ENCODE measurements at places on chromosomes 2 and 18. TPM values are rescaled to one million over a fixed set of nuclear protein-coding genes. Genes with fewer than 3 reads are reported as not detected.

The ELOA2 gene
- total RNA-seq, result not detected

The GKN2 gene
- not detected for total RNA-seq

The CHRNA1 gene
- total RNA-seq, result not detected

DNA sequence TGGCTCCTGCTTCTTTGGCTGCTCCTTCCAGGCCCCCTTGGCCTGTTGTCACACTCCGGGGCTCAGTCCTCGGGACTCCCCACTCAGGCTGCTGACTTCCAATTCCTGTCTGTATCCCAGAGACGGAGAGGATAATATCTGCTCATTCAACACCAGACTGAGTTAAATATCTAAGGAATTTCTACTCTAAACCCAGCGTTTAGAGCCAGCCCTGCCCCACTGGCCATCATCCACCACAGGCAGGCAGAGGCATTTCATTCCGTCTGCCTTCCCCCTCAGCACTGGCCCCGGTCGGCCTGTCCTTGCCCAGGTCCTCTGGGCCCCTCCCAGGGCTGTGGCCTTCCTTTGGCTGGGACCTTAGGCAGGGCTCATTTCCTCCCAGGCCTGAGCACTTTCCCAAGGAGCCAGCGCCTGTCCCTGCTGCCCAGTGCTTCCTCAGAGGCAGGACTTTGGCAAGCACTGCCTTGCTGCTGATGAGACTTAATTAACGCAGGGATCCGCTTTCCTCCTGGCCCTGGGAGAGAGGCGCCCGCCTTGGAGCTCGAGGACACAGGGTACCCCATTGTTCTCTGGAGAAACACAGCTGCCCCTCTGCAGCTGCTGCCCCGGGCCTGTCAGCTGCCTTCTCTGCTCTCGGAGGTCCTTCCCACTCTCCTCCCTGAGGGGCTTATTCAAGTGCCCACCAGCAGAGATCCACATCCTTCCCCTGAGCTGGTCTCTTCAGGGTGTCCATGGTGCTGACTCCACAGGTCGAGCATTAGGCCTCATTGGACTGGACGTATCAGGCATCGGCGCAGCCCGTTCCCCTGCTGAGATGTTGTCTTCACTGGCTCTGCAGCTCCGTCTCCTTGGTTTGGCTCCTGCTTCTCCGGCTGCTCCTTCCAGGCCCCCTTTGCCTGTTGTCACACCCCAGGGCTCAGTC, 42.8 kb downstream of the ATOH8 start:
- DNase-seq, result peak; percentile 44

GRCh38 chr2:240556553-240557100, 1.2 kb downstream of the ANKMY1 start:
- no peak for DNase-seq

The REL gene
- total RNA-seq, result 49.0 TPM

- DNase-seq, result no peak
Measured at GRCh38 chr2:147630585-147630984, 214.2 kb upstream of the ACVR2A start.

GRCh38 chr2:71934320-71934593, 213.4 kb downstream of the CYP26B1 start:
- no peak for DNase-seq

DNA sequence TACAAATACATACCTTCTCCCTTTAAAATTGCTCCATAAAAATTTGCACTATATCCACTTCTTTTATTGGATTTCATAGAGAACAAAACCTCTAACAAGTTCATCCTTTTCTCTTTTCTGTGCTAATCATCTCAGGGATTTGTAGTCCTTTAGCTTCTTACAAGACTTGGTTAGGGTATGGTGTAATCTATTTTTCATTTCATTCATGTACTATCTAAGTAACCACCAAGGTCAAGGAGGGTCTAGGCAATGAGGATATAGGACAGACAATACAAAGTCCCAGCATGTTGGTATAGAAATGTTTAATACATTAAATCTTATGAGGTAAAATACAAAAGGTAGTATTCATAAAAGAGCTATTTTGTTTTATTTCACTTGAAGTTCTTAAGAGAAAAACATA, 17.5 kb downstream of the C2orf69 start:
- no peak for DNase-seq

The LCT gene
- total RNA-seq, result not detected

DNA sequence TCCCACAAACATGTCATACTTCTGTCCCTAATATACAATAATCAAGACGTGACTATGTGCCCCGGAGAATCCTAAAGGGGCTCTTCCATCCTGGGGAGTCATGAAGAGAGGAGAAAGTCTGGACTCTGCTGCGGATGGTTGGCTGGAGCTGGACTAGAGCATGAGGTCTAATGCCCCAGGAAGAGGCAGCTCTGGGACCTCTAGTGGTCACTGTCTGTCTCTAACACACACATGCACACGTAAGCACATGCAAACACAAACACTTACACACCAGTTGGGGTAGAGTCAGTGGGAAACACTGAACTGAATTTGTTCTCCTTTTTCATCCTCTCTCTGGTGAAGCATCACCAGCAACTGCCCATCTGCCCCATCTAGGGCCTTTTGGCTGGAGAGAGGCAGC, 271.6 kb downstream of the TDRD15 start:
- no peak for DNase-seq

The RAD51AP2 gene
- 0.16 TPM for total RNA-seq

GRCh38 chr2:65503746-65504145, 71.3 kb upstream of the SPRED2 start:
- no peak for DNase-seq

The PROKR1 gene
- 0.80 TPM for total RNA-seq

The LPIN2 gene
- total RNA-seq, result 29.2 TPM

GRCh38 chr2:217681791-217682190, 321.0 kb downstream of the TNS1 start:
- no peak for DNase-seq

GRCh38 chr2:239585422-239585821, 184.6 kb upstream of the HDAC4 start:
- DNase-seq, result no peak

DNA sequence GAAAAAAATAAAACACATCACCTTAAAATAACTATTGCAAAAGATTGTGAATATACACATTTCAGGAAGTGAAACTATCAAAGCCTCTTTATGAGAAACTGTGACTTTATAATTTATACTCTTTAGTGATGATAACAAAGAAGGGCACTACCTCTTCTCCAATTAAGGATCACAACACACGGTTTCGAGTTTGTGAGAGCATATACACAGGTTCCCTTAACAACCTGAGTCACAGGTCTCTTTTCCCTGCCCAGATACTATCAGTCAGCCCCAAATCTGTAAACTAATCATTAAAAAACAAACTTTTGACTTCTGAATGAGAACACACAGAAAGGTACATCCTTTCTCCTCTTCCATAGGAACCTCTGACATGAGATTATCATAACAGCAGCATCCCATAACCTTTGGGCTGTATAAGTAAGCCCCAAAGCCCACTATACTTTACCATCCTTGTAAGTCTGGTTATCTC, 44.9 kb downstream of the PTPN2 start:
- DNase-seq, result no peak

The ADGRF3 gene
- not detected for total RNA-seq

- DNase-seq, result no peak
Measured at GRCh38 chr2:9329497-9329896, 93.8 kb downstream of the ITGB1BP1 start.

GRCh38 chr18:64180617-64181016, 31.7 kb upstream of the LINC00305 start:
- DNase-seq, result no peak

DNA sequence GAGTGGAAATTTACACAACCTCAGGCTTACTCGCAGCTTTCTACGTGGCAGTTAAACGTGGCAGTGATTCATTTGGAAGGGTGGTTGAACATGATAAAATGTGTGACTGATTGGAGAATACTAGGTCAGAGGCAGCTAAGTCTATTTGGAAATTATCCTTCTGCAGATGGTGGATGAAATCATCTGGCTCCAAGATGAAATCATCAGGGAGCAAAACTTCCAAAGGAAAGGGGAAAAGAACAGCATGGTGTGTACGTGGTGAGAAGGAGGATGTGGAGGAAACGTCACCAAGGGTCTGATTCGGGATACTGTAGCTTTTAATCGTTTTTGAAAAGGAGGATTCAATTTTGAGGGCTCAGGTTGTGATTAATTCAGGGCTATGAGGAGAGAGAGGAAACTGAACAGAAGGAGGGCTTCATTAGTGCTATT, 47.9 kb downstream of the COL3A1 start:
- no peak for DNase-seq

The ASAP2 gene
- 14.5 TPM for total RNA-seq

DNA sequence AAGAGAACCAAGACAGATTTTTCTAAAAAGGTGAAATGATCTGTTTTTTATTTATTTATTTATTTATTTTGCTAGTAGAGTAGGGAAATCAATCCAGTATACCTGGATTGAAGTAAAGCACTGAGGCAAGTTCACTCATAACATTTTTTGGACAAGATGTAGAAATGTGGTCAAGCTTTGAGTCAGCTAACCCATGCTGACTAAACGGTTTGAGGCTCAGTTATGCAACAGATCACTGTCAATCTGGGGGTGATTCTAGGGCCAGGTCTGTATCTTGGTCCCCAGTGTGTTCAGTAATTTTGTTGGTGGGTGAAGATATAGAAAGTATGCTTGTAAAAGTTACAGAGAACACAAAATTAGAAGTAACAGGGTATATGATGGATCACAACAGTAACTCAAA, 60.2 kb downstream of the RMDN2 start:
- no peak for DNase-seq

The SLC39A10 gene
- total RNA-seq, result 16.3 TPM

- no peak for DNase-seq
Measured at GRCh38 chr2:195818526-195818925, 161.5 kb downstream of the SLC39A10 start.

The SULT1C2 gene
- total RNA-seq, result 1.2 TPM

- no peak for DNase-seq
Measured at GRCh38 chr18:64979791-64980190, 771.0 kb upstream of the CDH7 start.

DNA sequence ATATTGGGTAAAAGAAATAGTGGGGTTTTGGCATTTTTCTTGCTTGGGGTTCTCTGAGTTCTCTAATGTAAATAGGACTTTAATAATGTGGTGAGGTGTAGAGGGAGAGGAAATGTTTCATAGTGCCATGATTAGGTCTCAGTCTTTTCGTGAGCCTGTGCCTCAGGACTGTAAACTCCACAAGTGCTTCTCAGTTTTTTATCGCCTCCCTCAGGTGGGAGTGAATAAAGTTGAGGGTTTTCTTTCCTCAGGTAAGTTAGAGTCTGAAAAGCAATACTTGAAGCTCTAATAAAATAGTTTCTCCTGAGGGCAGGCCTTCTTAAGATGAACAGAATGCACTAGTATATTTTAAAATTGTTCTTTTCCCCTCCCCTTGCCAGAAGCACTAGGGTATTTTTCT, 243.1 kb upstream of the SETBP1 start:
- DNase-seq, result no peak

The ASB18 gene
- not detected for total RNA-seq

DNA sequence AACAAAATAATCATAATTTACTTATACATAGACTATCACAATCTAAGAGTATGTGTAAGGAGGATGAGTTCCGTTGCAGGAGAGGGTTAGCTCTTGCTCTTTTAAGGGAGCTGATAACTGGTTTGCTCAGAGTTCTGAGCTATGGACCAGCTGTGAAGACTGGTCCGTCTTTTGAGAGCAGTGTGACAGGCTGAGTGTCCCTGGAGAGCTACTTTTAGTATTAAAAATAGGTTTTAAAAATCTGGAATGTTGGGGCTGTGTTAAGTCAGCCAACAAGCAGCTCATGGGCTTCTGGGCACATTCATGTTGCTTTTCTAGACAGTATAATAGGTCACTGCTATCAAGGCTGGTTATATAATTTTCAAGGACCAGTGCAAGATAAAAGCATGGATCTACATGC, 41.5 kb upstream of the TMEM131 start:
- no peak for DNase-seq

GRCh38 chr2:104859291-104859765, 5.4 kb downstream of the POU3F3 start:
- no peak for DNase-seq

GRCh38 chr2:140988597-140988996, 1142.2 kb downstream of the LRP1B start:
- DNase-seq, result no peak

DNA sequence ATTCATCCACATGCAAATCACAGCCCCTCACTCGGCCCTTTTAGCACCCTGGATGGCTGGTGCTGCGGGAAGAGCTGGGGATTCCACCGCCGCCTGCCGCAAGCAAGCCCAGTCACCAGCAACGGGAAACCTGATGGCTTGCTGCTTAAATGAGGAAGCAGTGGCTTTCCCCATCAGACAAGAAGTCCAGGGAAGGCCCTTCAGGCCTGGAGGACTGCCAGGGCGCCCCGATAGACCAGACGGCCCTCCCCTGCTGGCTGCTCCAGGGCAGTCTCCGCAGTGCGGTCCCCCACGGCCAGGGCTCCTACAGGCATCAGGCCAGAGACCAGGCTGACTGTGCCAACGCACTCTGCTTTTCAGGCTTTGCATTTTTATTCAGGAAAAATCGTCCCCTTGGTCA, 439.1 kb downstream of the EIPR1 start:
- DNase-seq, result no peak

The TSPYL6 gene
- not detected for total RNA-seq

GRCh38 chr18:42028247-42028832, 73.3 kb downstream of the PIK3C3 start:
- no peak for DNase-seq

GRCh38 chr2:69033461-69034095, 20.6 kb downstream of the ANTXR1 start:
- DNase-seq, result no peak

- DNase-seq, result peak; percentile 71
Measured at GRCh38 chr2:98730053-98730706, 752 bp downstream of the MGAT4A start.

- DNase-seq, result no peak
Measured at GRCh38 chr18:43539862-43540261, 262.6 kb upstream of the SYT4 start.

GRCh38 chr2:71689393-71689792, 236.0 kb downstream of the DYSF start:
- no peak for DNase-seq

- DNase-seq, result peak; percentile 83
Measured at GRCh38 chr18:63237881-63238692, 81.5 kb downstream of the BCL2 start.

GRCh38 chr18:10420561-10421352, 33.7 kb upstream of the APCDD1 start:
- DNase-seq, result no peak

GRCh38 chr2:61456070-61456745, 14.7 kb downstream of the USP34 start:
- no peak for DNase-seq

Data from breast epithelium (tissue), 4 donors.